ENCODE measurements at places on chromosomes 13 and 19.

DNA sequence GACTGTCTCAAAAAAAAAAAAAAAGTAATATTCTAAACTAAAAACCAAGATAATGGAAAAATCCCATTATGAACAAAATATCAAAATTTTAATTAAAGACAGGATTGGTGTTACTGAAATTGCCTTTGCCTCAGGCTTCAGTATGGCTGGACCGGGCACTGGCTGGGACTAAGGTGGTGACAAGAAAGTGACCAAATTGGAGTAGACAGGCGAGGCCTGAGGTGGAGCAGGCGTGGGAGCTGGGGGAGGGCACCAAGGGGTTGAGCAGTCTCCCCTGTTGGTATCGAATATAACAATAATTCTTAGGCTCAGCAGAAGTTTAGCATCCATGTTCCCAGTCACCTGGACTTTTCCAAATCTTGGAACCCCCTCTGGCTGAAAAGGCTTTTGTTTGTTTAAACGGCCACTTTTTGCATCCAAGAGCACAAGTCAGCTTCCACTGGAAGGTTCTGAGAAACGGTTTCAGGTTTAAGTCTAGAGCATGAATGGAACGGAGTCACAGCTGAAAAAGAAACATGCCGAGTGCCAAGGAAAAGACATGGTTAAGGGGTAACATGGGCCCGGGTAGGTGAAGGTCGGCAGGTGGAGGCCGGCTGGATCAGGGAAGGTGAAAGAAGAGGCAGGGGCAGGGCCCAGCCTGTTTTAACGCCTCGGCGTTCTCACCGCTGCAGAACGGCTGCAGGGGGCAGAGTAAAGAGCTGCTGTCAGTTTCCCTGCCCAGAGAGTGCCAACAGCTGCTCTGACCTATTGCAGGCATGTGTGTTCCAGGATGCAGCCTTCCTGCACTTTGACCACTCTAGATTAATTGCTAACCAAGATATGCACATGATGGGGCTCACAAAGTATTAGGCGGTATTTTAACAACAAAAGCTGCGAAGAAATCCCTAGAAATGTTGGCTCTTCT lies 104.4 kb downstream of the TM9SF2 start:
- no peak for DNase-seq

- no peak for DNase-seq
Measured at GRCh38 chr13:48831248-48831647, 144.5 kb upstream of the FNDC3A start.

DNA sequence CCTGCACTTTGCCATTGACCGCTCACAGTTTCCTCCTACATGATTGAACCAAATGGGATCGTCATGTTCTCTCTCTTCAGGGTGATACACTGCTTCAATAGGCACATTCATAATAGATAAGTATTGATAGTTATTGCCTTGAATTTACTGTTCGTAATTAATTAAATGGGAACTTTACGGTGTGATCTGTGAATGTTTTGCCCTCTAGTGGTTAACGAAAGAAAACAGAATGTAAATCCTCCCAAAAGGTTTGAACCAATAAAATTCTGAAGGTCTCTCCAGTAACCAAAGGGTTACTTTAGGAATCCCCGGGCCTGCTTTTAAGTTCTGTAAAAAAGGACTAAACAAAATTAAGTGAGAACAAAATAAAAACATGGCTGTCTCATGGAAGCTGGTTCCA lies 389.3 kb downstream of the DACH1 start:
- DNase-seq, result no peak

- DNase-seq, result no peak
Measured at GRCh38 chr19:42601811-42602443, 7.2 kb upstream of the CEACAM8 start.

DNA sequence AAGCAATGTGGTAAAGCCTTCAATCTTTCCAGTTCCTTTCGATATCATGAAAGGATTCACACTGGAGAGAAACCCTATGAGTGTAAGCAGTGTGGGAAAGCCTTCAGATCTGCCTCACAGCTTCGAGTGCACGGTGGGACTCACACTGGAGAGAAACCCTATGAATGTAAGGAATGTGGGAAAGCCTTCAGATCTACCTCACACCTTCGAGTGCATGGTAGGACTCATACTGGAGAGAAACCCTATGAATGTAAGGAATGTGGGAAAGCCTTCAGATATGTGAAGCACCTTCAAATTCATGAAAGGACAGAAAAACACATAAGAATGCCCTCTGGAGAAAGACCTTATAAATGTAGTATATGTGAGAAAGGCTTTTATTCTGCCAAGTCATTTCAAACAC lies 15.6 kb upstream of the ZNF763 start:
- DNase-seq, result no peak

- no peak for DNase-seq
Measured at GRCh38 chr19:17965370-17966128, 1.4 kb upstream of the KCNN1 start.

- DNase-seq, result no peak
Measured at GRCh38 chr13:21785990-21786389, 115.1 kb downstream of the FGF9 start.

DNA sequence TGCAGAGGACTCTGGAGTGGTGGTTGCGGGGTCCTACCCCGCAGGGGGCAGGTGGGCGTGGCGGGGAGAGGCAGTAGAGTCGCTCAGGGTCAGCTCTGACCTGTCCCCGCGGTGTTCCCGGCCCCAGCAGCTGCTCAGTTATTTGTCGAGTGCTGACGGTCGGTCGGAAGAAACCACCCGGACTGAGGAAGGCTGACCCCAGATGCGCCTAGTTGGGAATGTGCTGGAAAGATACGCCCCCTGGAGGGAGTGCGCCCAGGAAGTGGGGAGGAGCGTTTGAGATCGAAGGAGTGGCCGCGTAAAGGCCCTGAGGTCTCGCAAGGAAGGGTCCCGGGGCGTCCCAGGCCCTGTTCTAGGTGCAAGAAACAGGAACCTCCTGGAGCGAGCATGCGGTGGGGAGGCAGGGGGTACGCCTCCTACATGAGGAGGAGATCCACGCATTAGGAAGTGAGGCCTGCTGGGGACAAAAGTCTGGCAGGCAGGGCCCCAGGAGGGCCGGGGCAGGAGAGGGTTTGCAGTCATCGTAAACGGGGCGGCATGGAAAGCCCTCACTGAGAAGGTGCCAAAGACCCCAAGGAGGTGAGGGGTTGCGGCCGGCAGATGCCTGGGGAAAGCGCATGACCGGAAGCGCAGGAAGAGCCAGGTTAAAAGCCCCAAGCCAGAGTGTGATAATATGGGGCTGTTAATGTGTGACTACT lies 9.2 kb downstream of the CCDC8 start:
- DNase-seq, result no peak

DNA sequence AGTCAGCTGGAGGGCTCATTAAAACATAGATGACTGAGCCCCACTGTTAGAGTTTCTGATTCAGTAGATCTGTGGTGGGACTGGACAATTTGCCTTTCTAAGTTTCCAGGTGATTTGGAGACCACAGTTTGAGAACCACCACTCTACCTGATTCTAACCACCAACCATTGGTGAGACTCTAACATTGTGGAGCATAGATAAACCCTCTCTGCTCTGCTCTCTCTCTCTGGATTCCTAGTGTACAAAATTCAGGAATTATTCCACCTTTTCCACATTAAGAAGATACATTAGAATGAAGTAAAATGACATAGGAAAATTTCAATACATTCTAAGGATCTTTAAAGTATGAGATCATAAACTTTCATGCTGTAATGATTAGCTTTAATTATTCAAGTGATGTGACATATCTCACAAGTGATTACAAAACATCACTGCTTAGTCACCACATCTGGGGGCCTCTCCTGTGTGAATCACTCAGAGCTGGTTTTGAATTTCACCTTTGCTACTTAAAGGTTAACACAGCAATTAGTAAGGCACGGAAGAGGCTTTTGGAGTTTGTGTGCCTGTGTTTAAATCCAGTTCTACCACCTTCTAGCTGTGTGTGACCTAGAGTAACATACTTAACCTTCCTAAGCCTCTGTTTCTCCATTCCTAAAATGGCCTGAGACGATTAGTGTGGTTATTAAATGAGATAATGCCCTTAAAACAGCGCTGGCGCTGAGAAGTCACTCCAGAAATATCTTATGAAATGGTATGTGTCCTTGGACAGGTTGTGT lies 78.5 kb upstream of the NBEA start:
- no peak for DNase-seq

DNA sequence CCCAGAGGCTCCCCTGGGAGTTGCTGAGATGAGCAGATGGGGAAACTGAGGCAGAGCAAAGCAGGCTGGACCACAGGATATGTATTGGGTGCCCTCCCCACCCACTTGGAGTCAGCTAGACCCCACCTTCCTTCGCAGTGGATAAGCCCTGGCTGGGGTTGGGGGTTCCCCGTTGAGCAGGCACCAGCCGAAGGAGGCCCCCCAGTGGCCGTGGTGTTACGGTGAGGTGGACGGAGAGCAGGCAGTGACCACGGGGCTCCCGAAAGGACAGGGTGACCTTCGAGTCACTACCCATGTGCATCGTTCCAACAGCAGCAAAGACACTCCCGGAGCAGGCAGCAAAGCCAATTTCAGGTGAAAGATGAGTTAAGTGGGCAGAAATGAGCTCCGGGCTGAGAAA lies 62.4 kb upstream of the ADGRE5 start:
- no peak for DNase-seq

- no peak for DNase-seq
Measured at GRCh38 chr19:3855320-3855719, 13.5 kb downstream of the ZFR2 start.

Measured in cerebellar nuclear complex (tissue), 1 donor.